AG09319 (cell line): ENCODE measurements at places on chromosomes 4 and X.

DNA sequence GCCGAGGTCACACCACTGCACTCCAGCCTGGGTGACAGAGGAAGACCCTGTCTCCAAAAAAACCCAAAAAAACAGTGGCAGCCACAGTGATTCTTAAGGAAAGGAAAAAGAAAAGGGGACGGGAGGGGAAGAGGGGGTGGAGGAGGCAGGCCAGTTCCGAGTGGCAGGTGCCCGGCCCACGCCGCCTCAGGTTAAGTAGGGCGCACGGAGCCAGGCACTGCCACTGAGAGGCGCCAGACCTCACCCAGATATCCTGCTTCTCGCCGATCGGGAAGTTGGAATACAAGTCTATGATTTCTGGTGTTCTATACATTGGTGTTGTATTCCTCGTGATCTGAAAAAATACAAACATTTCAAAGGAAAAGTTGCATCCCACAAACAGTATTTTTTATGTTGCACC lies 35.9 kb downstream of the GAK start:
- DNase-seq: no peak

- no peak for DNase-seq
Observed at GRCh38 chr4:116438417-116438816, 647.0 kb downstream of the TRAM1L1 start.

DNA sequence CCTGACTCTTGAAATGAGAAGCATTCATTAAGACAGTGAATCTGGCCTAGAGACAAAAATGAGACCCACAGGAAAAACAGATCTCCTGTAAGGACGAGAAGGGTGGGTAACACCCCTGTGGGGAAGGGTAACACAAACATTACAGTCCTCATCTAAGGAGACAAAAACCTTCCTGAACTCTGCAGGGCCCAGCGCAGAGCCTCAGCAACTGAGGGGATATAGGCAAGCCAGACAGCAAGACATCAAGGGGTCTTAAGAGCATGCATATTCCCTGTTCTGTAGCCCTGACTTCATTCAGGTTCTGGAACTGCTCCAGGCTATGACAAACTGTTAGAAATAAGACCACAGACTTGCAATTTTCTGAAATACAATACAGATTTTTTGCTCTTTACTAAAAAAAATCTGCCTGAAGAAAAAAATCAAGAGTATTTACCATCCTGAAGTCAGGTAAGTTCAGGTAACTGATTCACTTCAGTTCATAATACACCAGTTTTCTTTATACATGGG lies 15.5 kb downstream of the COX18 start:
- DNase-seq: no peak

- no peak for DNase-seq
Observed at GRCh38 chr4:76953956-76954355, 4.4 kb downstream of the SEPTIN11 start.

GRCh38 chrX:153623310-153624029 lies 23.5 kb upstream of the DUSP9 start:
- DNase-seq: no peak

DNA sequence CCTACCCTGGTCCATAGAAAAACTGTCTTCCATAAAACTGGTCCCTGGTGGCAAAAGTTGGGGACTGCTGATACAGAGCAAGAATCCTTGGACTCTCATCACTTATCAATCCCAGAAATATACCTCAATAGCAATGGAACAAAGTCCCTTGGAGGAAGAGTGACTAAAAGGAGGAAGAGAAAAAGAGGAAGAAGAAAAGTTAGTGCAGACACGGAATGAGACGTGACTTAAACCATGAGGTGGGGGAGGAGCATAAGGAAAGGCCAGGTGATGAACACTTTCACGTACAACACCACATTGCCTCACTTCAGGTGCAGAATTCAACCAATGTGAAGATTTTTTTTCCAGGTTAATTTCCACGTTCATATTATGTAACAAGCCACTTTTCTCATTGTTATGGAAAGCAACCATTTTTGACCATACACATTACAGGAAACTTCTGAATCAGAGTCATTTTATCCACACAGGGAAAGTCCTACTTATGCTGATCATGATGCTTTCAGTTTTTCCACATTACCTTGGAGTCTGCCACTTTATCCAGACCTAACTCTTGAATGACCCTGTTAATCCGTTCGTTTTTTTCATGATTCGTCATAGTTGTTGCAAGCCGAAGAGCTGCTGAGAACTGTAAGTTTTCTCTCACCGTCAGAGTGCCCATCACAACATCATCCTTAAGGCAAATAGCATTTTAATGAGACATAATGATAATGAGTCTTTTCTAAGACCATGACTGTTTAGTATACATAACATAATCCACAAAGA lies 27.7 kb downstream of the ABCG2 start:
- no peak for DNase-seq

DNA sequence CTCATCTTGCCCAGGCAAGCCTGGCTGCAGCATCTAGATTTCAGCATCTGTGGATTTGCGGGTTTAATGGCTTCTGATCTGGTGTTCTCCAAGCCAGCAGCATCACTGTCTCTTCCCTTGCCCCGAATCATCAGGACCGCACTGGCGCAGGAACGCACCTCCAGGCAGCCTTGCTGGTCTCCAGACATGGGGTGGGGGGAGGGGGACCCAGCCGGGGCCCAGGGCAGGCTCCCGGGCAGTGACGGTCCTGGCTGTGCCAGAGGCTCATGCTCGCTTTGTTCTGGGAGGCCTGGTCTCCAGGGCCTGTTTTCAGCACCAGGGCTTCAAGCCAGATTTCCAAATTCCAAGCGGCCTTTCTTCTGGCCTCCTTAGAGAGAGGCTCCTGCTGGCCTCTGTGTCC lies 4.9 kb downstream of the CFAP99 start:
- DNase-seq: no peak

GRCh38 chrX:150360331-150360730 lies 2.8 kb upstream of the MAMLD1 start:
- no peak for DNase-seq

DNA sequence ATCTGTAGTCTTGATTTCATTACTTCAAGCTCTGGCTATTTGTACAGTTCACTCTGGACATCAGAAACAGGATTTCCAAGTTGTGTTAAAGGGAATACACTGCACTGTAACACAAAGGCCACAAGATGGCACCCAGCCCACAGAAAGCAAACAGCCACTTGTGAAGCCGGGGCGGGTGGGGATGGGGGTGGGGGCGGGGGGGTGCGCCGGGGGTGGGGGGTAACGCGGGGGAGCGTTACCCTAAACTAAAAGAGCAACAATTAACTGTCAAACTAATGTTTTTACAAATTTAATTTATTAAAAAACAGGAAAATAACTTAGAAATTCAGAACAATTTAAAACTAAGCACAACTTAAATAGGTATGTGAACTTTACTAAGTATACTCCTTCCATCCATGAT lies 27.3 kb downstream of the PRDX4 start:
- peak; percentile 4 for DNase-seq
